Left kidney (tissue), 8 donors: ENCODE measurements at places on chromosomes 5 and 9.

DNA sequence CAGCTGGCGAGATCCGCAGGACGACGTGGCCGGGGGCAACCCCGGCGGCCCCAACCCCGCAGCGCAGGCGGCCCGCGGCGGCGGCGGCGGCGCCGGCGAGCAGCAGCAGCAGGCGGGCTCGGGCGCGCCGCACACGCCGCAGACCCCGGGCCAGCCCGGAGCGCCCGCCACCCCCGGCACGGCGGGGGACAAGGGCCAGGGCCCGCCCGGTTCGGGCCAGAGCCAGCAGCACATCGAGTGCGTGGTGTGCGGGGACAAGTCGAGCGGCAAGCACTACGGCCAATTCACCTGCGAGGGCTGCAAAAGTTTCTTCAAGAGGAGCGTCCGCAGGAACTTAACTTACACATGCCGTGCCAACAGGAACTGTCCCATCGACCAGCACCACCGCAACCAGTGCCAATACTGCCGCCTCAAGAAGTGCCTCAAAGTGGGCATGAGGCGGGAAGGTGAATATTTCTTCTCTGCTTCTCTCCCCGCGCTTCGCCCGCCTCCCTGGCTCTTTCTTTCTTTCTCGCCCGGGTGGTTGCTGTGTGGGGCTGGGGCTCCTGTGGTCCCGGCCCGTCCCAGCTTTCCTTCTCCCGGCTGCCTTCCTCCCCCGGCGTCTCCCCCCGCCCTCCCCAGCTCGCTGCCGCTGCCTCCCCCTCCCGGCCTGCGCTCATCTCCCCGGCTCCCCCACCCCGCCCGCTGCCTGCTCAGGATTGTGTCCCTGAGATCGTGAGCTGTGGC, 2.2 kb downstream of the NR2F1 start:
- no peak for DNase-seq

DNA sequence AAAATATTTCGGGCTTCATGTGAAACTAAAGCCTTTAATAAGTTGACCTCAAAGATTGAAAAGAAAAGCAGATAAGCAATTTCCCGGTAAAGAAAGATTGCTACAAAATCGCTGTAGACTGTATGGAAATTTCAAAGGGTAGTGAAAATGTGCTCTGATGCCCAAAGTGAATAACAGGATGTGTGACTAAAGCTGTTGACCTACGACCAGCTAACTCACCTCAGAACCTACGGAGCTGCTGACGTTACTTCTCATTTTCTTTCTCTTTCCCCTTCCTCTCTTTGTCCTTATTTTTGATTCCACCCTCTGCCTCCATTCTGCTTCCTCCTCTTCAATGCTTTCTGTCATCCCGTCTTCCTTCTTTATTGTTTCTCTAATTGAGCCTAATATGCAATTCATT, 103.2 kb downstream of the PDE4D start:
- no peak for DNase-seq

- no peak for DNase-seq
Observed at GRCh38 chr5:78927657-78928282, 57.3 kb downstream of the ARSB start.

DNA sequence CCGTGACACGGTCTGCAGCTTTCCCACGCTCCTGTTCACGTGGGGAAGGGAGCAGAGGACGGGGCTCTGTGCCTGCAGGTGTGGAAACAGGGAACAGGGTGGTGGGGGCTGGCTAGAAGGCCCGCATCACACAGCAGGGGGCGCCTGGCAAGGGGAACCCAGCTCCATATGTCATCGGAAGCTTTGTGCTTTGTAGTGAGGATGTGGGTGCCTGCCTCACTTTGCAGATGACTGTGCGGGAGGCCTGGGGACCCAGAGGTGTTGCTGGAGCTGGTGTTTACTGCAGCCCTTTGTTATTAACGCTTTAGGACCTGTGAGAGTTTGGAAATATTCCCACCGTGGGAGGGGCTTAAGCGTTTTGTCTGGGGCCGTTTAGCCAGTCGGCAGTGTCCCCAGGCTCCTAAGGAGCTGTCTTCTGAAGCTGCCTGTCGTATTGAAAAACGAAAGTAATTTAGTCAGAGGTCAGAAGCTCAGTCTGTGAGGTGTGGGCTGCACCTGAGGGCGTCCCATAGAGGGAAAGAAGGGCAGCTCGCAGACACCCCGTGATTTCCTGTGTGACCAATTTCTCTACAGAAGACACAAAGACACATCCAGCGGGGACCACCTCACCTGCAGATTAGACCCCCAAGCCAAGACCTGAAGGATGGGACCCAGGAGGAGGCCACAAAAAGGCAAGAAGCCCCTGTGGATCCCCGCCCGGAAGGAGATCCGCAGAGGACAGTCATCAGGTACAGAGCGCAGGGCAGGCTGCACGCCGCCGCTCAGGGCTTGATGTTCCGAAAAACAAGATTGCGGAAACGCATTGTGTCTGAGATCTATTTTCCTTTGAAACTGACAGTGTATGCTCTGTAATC, 9.1 kb downstream of the MAN1B1 start:
- no peak for DNase-seq

GRCh38 chr5:150105928-150106615, 19.7 kb upstream of the CSF1R start:
- no peak for DNase-seq

- DNase-seq, result no peak
Observed at GRCh38 chr5:124806026-124806372, 59.6 kb upstream of the ZNF608 start.

- no peak for DNase-seq
Observed at GRCh38 chr5:40551496-40552491, 127.9 kb upstream of the PTGER4 start.

- DNase-seq, result no peak
Observed at GRCh38 chr9:112997236-112997941, 14.6 kb downstream of the ZNF883 start.

DNA sequence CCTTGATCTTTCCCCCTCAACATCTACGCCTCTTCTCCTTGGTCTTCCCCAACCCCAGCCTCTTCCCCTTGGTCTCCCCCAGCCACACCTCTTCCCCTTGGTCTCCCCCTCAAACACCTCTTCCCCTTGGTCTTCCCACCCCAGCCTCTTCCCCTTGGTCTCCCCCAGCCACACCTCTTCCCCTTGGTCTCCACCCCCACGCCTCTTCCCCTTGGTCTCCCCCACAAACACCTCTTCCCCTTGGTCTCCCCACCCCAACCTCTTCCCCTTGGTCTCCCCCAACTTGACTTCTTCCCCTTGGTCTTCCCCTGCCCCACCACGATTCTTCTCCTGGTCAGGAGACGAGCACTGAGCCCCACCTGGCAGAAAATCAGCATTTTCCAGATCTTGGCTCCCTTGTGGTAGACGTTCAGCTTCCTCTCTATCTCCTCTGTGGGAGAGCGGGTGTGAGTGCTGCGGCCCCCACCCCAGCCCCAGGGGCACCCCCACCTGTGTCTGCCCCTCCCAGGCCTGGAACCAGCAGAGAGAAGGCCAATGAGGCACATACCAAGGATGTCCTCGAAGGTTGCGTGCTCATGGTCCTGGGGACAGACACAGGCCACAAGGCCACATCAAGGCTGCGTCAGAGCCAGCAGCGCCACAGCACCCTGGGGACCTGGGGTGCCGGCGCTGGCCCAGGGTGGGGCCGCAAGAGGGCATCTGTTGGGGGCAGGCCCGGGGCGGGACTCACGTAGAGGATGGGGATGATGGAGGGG, 7.0 kb downstream of the NSMF start:
- no peak for DNase-seq
